ENCODE measurements at places on chromosomes 16 and 17.

- DNase-seq = no peak
These were observed 9.1 kb upstream of the MSL1 start for GRCh38 chr17:40112718-40113109.

DNA sequence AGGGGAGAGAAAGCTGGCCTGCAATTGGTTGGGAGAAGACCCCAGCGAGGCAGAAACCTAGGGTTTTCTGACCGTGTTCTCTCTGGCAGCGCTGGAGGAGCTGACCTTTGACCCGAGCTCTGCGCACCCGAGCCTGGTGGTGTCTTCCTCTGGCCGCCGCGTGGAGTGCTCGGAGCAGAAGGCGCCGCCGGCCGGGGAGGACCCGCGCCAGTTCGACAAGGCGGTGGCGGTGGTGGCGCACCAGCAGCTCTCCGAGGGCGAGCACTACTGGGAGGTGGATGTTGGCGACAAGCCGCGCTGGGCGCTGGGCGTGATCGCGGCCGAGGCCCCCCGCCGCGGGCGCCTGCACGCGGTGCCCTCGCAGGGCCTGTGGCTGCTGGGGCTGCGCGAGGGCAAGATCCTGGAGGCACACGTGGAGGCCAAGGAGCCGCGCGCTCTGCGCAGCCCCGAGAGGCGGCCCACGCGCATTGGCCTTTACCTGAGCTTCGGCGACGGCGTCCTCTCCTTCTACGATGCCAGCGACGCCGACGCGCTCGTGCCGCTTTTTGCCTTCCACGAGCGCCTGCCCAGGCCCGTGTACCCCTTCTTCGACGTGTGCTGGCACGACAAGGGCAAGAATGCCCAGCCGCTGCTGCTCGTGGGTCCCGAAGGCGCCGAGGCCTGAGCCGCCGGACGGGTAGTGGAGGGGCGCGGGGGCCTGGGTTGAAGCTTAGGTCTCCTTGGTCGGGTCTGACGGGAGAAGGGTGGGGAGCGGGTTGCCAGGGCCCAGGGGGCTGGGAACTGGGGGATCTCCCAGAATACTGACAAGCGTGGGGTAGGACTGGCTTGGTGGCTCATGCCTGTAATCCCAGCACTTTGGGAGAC is 7.4 kb upstream of the PYDC1 start:
- DNase-seq = no peak

DNA sequence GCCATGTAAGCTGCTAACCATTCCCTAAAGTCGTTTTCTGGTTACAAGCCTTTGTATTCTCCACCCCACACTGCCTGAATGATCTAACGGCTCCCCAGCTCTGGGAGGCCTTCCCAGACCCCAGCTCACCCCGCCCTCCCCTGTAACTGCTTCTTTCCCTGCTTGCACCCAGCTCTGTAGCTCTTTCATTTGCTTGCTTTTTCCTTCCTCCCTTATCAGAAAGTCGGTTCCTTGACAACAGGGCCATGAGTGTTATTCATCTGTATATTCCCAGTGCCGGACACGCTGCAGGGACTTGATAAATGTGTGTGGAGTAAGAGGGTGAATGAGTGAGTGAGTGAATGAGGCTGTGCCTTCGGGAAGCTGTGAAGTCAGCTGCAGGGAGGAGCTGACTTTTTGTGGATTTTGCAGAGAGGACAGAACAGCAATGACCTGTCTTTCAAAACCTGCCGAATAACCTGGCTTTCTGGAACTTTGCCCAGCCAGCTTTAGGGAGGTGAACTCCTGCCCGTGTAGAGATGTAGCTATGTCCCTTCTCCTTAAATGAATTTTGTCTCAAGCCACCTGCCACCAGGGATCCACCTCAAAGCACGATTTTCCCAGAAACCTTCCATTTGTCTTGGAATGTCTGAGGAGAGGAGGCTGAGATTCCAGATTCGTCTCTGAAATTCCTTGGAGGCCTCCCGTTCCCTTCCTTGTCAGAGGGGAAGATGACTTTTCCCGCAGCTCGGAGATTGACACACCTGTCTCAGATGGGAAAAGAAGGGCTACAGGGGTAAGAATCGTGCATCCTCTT is 20.0 kb upstream of the CACNG4 start:
- DNase-seq = peak; percentile 37

DNA sequence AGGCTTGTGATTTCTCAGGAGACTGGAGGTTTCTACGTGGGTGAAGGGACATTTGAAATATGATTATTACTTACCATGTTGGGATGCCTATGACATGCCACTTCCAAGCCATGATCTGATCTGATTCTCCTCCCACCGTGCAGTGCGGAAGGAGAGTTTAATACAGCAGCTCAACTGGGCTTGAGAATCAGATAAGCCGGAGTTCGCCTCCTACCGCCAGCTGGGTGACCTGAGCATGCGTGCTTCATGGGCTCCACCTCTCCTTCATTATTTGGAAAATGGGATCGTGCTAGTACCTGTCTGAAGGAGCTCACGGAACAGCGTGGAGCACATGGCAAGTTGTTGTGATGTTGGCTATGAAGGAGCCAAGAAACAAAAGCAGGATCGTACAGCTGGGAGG is 12.4 kb upstream of the TIMP2 start:
- DNase-seq = no peak

DNA sequence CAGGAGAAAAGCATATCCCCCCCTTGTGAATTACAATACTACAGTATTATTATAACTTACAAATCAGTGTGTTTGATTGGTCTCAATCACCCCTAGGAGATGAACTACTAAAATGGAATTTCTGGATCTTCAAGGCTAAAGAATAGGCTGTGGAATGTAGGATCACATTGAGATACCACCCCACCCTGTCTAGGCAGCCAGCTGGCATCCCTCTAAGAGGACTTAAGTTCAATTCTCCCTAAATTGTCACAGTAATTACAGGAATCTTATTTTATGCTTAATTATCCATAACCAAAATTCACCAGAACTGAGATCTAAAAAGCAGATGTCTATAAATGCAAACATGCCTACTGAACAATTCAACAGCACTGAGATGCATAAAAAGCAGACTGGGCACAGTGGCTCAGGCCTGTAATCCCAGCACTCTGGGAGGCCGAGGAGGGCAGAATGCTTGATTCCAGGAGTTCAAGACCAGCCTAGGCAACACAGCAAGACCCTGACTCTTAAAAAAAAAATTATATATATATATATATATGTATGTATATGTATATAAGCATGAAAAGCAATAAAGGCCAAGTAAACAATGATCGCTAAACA is 12.0 kb downstream of the AP1G1 start:
- no peak for DNase-seq

DNA sequence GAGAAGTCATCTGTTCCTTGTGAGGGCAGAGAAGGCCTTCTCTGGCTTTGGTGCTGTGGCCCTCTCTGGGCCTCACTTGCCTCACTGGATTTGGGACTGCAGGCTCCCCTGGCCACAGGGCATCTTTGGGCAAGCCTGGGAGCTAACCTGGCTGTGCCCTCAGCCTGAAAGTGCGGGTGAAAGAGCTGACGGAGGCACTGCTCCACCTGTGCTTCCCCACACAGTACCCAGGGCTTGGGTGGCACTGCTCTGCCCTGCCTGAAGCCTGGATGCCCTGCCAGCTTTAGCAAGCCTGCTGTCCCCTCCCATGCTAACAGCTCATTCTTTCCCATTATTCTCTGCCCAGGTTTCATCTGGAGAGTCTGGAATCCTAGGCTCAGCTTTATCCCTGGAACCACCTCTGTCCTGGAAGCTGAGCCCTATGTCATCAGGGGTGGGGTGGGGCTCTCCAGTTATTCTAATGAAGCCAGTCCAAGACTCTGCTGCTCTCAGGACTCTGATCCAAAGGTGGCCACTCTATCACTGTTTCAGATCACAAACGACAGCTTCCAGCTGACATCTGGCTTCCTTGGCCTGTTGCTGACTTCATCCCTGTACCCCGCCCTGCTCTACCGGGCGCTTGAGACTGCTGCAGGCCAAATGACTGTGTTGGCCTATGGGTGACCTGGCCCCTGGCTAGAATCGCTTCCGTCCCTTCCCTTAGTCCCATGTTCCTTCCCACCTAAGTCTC is 29.3 kb downstream of the HIC1 start:
- DNase-seq = no peak

DNA sequence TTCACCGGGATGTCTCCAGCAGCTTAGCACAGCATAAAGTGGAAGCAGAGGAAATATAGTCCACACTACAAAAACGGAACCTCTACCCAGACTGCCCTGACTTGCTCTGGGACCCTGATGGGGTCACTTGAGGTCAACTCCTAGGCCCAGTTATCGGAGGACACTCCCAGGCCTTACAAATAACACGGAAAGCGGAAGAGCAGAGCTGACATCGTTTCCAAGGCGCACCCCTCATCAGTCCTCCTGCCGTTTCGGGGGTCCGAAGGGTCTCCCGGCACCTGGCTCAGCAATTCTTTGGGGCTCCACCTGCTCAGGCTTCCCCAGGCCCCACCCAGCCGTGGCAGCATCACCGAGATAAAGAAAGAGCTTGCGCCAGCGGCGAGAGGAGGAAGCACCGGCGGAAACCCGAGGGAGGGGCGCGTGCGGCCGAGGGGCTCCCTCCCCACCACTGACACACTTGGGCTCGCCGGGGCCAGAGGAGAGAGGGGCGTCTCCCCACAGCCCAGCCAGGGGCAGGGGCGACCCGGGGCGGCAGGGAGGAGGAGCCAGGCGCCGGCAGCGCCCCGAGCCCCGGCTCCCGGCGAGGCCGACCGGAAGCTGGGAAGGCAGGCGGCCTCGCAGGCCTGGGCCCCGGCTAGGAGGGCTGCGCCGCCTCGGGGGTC is 727 bp downstream of the CORO7 start:
- DNase-seq = peak; percentile 14

DNA sequence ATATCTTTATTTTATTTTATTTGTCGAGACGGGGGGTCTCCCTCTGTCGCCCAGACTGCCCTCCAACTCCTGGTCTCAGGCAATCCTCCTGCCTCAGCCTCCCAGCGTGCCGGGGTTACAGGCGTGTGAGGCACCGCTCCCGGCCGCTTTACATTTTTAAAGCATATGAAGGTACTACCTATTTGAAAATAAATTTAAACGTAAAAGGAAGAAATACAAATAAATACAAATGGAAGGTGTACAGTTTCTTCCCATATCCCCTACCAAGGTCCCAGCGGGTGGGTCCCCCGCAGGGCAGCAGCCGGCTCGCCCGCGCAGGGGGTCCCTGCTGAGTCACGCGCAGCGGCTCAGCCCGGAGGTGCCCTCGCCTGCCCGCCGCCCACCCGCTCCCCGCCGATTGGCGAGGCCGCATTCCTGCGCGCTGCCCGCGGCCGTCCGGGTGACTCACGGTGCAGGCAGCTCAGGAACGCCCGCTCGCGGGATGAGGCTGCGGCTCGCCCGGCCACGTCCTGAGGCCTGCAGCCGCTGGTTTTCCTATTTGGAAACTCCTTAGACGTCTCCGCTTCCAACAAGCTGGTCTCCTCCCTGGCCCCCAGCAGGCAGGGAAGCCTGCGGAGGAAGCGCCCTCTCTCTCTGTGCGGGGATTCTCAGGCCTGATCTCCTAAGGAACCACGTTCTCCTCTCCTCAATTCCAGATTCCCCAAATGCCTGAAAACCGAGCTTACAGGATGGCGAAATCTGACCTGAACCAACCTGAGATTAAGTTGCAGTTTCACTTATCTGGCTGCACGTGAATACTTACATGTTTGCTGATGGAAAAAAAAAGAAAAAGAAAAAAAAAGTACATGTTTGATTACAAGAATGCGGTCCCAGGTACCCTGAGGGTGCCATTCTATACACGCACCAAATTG is 54.8 kb upstream of the MAP3K14 start:
- no peak for DNase-seq

DNA sequence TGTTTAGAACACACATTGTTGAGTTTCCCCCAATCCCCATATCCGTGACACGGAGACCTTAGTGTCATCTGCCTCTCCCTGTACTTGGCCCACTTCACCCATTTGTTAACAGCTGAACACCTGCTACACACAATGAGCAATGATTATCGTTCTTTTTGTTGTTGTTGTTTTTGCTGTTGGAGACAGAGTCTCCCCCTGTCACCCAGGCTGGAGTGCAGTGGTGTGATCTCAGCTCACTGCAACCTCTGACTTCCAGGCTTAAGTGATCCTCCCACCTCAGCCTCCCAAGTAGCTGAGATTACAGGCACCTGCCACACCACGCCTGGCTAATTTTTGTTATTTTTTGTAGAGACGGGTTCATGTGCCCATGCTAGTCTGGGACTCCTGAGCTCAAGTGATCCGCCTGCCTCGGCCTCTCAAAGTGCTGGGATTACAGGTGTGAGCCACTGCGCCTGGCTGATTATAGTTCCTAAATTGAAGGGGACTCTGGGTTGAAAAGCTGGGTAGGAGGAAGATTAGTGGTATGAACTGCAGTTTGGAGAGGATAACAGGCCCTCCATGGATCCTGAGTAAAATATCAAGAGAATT is 21.6 kb downstream of the NDE1 start:
- DNase-seq = no peak

GRCh38 chr16:52603015-52603414 is 56.1 kb upstream of the TOX3 start:
- no peak for DNase-seq

- peak; percentile 63 for DNase-seq
These were observed 787 bp downstream of the PRKAR1A start for GRCh38 chr17:68512960-68513474.

- no peak for DNase-seq
These were observed 9.5 kb upstream of the DHRS13 start for GRCh38 chr17:28912281-28912937.

DNA sequence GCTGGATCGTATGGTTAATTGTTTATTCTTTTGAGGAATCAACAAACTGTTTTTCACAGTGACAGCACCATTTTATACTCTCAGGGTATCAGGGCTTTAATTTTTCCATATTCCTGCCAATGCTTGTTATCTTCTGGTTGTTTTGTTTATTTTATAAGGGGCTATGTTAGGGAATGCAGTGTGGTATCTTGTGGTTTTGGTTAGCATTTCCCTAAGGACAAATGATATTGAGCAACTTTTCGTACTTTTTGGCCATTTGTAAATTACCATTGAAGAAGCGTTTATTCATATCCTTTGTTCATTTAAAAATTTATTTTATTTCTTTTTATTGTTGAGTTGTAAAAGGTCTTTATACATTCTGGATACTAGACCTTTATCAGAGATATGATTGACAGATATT is 322.0 kb upstream of the SALL1 start:
- DNase-seq = no peak

- DNase-seq = peak; percentile 47
These were observed 925 bp downstream of the ZNF689 start for GRCh38 chr16:30609002-30609925.
